NCI-H2081 treated with DMSO at 0.1 percent for 48 hours (cell line): ENCODE measurements at places on chromosomes 12 and 14.

DNA sequence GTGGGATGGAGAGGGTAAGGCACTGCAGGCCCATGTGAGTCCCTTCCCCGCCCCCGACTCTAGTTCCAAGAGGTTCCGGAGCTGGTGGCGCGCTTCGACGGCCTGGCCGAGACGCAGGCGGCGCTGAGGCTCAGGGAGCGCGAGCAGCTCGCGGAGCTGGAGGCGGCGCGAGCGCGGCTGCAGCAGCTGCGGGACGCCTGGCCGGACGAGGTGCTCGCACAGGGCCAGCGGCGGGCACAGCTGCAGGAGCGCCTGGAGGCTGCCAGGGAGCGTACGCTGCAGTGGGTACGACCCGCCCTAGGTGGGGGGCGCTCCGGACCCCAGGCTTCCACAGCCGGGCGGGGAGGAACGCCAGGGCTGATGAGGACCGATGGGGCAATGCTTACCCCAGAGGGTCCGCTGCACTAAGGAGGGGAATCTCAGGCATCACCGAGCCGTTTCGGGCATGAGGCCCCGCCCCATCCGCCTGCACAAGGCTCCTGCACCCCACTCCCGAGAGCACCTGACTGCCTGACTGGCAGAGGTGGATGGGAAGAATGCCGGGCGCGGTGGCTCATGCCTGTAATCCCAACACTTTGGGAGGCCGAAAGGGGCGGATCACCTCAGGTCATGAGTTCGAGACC, 4.9 kb downstream of the CFAP73 start:
- no peak for DNase-seq

- DNase-seq: no peak
Observed at GRCh38 chr12:76329159-76329558, 19.1 kb downstream of the BBS10 start.

GRCh38 chr12:116731801-116732200, 6.1 kb downstream of the SPRING1 start:
- DNase-seq: no peak

DNA sequence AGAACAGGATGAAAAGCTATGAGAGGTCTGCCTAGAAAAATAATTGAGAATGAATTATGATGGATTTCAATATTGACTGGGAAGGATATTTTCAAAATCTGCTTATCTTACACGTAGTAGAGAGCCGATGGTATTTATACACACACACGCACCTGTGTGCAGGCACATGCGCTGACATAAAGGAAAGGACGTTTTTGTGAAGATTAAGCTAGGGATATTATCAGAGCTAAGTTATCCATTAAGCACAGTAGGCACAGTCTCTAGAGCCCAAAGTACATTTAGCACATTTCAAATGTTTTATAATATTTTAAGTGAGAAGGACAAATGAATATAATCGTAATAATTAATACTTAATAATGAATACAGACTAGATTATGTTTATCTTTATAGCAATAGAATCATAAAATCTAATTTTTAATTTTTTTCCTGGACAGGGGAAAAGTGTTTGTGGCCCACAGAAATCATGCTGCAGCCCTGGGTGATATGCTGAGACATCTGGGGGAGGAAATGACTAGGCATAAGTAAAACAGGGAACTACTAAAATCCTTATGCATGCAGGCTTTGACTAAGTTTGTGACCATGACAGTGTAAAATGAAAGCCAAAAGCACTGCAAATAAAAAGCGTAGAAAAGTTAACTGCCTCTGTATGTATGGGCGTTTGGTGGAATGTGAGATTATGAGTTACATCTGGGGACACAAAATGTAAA, 146.1 kb downstream of the KITLG start:
- no peak for DNase-seq

DNA sequence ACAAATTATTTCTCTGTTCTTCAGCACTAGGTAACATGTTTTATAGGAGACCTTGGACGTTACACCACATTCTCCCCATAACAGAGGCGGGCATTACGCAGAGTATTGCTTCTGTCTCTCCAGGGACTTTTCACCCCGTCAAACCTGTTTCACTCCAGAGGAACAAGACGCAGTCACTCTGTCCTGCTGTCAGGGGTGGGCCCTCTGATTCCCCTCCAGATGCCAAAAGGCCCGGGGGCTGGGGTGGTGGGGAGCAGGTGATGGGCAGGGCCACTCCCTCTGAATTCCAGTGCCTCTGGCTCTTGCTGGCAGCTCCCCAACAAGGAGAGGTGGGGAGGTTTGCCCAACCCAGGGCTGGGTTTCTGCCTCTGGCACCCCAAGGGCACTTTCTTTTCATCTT, 71.9 kb downstream of the NTF3 start:
- DNase-seq: no peak

GRCh38 chr12:88306471-88307069, 164.5 kb downstream of the TMTC3 start:
- DNase-seq: no peak

DNA sequence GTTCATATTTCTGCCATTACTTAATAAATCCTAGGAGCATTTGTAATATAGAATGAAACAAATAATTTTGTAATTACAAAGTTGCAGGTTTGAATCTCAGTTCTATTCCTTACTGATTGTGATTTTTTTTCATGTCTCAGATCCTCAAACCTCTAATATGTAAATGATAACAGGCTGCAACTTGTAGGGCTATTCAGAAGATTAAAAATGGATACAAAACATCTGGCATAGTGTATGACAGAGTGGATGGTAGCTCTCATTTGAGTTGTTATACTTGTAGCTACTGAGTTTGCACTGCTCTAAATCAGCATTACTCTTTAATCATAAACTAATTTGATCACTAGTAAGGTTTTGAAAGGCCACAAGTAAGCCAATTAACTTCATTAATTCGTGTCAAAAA, 406.3 kb upstream of the MGAT4C start:
- DNase-seq: no peak

GRCh38 chr14:61614693-61615092, 80.6 kb upstream of the HIF1A start:
- no peak for DNase-seq

DNA sequence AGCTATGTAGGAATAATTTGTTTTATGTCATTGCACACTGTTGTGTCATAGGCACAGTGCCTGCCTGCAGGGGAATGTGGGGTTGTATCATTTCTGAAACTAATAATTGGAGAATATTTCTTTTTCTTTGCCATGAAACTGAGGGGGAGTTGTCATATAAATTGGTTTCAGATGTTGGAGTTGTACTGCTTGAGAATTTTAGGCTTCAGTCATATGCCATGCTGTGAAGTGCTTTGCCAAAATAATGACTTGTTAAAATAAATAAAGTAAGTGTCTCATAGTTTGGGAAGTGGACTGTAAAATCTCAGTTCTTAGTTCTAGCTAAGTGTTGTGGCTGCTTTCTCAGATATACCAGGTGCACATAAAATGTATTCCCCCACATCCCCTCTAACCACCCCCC, 116.8 kb downstream of the DAAM1 start:
- DNase-seq: no peak

GRCh38 chr14:28661171-28661772, 105.3 kb upstream of the FOXG1 start:
- no peak for DNase-seq

- peak; percentile 64 for DNase-seq
Observed at GRCh38 chr14:103500148-103500990, 22.3 kb downstream of the CKB start.

- DNase-seq: no peak
Observed at GRCh38 chr14:51444353-51445000, 204.4 kb downstream of the TMX1 start.

DNA sequence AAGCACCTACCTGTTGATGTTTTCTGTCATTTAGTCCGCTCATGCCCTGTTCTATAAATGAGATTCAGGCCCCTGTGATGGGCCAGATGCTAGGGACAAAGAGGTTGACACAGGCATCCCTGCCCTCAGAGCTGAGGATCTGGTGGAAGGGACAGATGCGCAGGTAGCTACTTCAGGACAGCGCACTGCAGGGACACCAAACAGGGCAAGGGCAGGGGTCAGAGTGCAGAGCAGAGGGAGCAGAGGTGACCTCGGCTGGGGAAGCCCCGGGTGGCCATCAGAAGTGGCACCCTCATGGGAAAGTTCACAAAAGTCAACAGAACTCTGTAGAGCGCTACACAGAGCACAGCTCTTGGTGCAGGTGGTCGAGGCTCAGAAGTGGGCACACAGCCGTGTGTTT, 5.6 kb upstream of the PNMA1 start:
- DNase-seq: no peak

- DNase-seq: no peak
Observed at GRCh38 chr14:86334355-86334754, 804.4 kb downstream of the FLRT2 start.
